ENCODE measurements at places on chromosomes 2 and 18.

- DNase-seq = no peak
These were observed 114.7 kb downstream of the KCNF1 start for GRCh38 chr2:11026286-11026921.

- no peak for DNase-seq
These were observed at the start of gene MATN3 for GRCh38 chr2:20012282-20013125. TSS of gene MATN3 (minus strand) at chr2:20012668. CDS start at chr2:20012631, 37 bp downstream.

GRCh38 chr2:2182551-2183071 is 148.5 kb downstream of the MYT1L start:
- no peak for DNase-seq

DNA sequence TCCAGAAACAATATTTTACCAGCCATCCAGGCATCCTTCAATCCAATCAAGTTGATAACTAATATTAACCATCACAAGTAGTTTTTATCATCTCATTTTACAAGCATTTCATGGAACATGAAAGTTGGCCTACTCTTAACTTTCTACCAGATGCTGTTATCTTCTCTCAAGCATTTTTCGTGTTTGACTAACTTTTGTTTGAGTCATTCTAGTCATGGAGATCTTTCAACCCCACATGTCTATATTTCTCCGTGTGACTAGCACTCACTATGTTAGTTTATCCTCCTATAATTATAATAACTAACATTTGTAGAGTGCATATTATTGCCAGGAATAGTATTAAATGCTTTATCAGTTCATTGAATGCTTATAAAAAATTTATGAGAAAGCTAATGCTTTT is 307.0 kb upstream of the CWC22 start:
- DNase-seq = no peak

DNA sequence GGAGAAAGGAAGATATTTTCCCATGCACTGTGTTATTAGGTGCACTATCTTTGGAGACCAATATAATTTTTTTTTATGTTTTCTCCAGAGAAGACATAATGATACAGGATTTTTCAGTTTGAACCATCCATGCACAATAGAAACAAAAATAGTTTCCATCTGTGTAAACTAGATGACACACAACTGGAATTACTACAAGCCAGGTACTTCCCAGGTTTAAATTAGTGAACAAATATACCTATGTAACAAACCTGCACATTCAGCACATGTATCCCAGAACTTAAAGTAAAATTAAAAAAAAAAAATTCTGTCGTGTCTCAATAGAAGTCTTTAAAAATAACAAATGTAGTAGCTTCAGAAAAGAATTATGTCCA is 1616.8 kb upstream of the ACVR2A start:
- no peak for DNase-seq

DNA sequence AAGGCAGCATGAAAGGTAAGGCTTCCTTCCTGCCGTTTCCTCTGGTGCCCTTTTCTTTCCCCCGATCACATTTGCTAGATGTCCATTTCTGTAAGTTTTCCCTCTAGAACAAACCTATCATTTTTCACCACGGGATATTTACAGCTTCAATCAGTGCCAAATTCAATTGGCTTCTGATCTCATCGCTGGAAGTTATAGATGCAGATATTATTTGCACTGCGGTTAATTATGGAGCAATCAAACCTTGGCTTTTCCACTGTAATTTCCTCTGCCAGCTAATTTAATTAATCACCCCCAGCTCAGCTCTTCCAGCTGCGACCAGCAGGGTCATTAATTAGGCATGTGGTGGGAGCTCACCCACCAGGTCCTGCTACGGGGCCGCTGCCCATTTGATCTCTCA is 86.1 kb downstream of the GBX2 start:
- no peak for DNase-seq

- DNase-seq = no peak
These were observed 11.1 kb downstream of the SUPT7L start for GRCh38 chr2:27652341-27652740.

DNA sequence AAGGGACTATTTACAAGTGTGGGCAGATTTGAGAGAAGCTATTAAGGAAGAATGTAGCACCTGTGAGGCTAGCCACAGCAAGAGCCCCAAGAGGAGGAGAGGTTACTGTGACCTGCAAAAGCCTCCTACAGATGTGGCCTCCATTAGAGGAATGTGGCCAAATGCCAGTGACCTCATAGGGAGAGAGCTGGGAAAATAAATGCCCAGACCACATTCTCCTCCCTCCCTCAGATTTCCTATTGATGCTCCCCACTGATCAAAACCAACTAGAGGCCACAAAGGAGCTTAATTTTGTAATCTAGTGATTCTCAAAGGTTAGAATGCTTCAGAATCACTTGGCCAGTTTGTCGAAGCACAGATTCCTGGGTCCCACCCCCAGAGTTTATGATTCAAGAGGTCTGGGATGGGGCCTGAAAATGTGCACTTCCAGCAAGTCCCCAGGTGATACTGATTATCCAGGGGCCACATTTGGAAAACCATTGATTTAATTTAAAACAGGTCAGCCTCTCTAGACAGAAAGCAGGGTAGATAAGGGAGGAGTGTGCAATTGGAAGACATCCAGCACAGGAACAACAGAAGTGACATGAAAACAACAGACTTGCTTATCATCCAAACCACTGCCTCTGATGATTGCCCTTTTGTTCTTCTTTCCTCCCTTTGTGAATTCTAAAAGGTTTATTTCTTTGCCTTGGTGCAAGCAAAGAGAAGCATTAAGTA is 61.2 kb upstream of the RBBP8 start:
- no peak for DNase-seq

DNA sequence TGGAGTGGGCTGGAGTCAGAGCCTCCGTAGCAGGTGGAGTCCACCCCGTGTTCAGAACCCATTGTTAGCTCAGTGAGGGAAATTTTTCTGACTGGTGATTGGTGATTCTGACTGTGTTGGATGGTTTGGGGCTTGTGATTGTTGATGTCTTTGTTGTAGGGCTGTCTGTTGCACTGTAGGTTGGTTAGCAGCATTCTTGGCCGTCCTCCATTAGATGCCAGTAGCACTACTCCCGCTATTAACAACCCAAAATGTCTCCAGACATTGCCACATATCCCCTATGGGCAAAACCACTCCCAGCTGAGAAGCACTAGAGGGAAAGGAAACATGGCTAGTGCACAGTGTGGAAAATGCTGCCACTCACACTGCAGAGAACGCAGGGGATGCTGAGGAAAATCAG is 51.7 kb downstream of the ARMC9 start:
- DNase-seq = no peak

DNA sequence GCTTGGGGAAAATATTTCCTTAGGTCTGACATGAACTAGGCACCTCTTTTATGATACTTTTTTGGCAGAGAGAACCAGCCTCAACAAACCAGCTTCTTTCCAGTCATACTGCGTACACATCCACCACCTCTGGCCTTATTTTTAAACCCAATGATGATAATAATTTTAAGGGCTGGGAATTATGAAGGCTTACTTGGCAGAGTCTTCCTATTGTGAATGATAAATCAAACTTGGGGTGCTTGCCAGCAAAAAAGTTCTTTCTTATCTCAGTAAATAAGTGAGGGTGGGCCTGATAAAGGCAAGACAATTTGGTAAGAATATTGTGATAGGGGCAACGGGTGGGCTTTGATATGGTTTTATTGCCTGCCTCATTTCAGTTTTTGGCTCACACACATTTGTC is 1230.2 kb upstream of the ZEB2 start:
- no peak for DNase-seq

GRCh38 chr18:905307-905947 is 756 bp downstream of the ADCYAP1 start:
- DNase-seq = no peak

- no peak for DNase-seq
These were observed 97.7 kb downstream of the TWIST2 start for GRCh38 chr2:238945433-238946150.

- DNase-seq = no peak
These were observed 41.8 kb downstream of the ST8SIA5 start for GRCh38 chr18:46715062-46715461.

Measured in activated gamma-delta T cell treated with Interleukin-2 at 50 U/mL for 16 hours (primary cell).